ENCODE measurements at places on chromosomes 4 and X.

DNA sequence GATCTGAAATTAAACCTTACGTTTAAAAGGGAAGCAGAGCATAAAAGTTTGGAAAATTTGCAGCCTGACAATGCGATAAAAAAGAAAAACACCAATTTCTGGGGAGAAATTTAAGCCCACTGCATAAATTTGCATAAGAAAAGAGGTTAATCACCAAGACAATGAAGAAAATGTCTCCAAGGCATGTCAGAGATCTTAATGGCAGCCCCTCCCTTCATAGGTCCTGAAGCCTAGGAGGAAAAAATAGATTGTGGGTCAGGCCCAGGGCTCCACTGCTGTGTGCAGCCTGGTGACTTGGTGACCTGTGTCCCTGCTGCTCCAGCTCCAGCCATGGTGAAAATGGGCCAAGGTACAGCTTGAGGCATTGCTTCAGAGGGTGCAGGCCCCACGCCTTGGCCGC, 264.0 kb upstream of the CT83 start:
- no peak for DNase-seq

- DNase-seq = peak; percentile 34
Observed at GRCh38 chr4:138161351-138161750, 80.8 kb downstream of the SLC7A11 start.

GRCh38 chrX:46573892-46574773, 568 bp downstream of the CHST7 start:
- peak; percentile 62 for DNase-seq

DNA sequence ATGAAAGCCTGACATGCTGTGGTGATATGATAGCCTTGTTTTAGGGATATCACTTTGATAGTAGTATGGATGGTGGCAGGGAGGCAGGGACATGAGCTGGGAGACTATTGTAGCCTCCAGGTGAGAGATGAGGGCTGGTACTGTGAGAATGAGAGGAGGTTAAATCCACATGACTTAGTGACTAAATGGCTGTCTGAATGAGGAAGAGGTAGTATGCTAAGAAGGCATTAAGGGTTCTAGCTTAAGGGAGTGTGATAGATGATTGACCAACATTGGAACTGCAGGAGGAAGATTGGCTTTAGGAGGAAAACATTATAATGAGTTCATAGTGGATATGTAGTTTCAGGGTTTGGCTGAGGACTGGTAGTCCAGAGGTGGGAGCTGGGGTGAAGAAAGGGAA, 195.0 kb upstream of the ANK2 start:
- DNase-seq = no peak

DNA sequence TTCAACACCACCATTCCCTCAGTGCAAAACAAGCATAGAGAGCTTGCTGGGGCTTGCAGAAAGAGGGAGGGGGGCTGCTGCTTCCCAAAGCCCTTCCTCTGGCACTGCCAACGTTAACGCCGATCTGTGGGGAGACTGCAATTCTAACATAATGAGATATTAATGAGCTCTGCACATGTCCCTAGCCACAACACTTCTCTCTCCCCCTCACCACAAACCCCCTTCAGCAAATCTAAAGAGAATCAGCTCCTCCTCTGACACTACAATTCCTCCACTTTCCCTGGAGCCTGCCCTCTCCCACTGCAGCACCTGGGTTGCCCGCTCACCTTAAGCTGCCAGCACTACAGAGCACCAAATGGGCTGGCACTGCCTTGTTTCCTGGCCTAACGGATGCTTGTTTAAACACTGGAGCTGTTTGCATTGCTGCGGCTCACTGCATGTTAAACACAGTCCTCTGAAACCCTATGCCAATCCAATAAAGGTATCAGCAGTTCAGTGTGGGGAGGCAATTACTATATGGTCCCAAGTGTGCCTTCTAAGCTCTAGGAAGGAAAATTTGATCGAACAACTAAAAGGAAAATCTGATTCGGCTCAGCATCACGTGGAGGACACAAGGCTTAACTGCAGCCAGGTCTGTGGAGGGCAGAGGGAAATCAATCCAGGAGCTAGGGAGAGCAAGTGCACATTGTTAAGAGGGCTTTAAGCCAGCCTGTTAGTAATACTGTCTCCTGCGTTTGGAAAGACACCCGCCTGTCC, 232.4 kb downstream of the MAML3 start:
- peak; percentile 79 for DNase-seq

- DNase-seq = no peak
Observed at GRCh38 chr4:181193131-181193930, 1049.9 kb upstream of the TENM3 start.

DNA sequence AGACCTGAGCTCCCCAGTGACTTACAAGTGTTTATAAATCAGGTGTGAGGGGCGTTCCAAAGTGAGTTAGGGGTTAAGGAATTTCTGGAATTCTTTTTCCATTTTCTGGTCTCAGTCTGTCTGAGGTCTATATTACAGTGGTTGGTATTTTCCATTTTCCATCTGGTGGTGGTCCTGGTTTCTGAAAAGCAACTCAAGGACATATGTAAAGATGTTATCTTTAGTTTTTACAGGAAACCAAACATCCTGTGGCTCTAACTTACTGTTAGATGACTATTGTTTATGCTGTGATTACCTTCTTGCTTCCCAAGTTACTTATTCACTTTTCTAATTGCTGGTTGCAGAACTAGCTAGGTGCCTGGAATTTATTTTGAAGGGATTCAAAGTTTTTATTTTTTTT, 53.5 kb upstream of the IL21 start:
- no peak for DNase-seq

DNA sequence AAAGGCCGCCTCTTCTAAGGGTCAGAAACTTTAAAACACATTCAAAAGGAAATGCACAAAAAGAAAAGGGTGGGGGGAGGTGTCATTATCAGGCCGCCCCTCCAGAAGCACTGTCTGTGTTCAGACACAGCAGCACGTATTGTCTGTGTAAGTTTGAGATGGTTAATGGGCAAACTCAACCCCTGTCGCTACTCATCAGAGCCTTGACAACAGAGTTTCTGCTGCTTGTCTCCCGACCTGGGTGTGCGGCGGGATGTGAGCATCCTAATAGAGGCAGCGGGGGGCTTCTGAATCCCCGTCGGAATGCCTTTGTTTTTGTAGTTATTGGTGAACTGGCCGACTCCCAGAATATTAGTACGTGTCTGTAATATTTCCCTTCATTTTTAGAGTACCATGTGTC, 158.9 kb downstream of the DCTD start:
- DNase-seq = no peak

- DNase-seq = peak; percentile 36
Observed at GRCh38 chrX:153379971-153380581, 21.1 kb downstream of the PNMA6E start.

DNA sequence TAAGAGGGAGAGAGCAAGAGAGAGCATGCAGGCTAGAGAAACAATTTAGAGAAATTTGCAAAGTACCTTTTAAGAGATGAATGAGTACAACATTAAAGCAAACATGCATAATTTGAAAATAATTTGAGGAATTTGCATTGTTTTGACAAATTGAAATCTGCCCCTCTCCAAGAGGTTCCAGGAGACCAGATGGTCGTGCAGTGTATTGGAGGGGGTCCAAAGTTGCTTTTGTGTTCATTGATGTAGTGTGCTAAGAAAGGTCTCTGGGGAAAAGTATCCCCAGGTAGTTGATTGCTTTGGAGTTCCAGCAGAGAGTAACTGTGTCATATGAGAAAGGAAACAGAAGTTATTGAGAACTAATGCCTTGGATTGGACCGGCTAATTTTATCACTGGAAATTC, 635.0 kb upstream of the TENM3 start:
- DNase-seq = peak; percentile 32

DNA sequence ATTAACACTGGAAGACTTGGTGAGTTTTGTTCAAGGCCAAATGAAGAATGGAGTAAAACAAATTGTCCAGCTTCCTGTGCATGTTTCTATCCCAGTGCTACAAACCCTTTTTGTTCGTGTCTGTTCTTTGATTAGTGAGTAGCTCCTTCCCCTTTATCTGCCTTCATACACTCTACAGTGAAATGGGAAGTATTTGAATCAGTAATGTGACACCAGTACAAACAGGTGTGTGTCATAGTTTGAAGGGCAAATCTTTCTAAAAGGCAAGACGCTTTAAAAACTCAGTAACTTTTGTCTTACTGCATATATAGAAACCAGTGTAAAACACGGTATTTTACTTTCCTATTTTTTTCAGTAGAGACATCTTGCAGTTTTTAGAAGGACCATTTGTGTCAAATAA, 5.9 kb downstream of the ARHGEF38 start:
- no peak for DNase-seq

DNA sequence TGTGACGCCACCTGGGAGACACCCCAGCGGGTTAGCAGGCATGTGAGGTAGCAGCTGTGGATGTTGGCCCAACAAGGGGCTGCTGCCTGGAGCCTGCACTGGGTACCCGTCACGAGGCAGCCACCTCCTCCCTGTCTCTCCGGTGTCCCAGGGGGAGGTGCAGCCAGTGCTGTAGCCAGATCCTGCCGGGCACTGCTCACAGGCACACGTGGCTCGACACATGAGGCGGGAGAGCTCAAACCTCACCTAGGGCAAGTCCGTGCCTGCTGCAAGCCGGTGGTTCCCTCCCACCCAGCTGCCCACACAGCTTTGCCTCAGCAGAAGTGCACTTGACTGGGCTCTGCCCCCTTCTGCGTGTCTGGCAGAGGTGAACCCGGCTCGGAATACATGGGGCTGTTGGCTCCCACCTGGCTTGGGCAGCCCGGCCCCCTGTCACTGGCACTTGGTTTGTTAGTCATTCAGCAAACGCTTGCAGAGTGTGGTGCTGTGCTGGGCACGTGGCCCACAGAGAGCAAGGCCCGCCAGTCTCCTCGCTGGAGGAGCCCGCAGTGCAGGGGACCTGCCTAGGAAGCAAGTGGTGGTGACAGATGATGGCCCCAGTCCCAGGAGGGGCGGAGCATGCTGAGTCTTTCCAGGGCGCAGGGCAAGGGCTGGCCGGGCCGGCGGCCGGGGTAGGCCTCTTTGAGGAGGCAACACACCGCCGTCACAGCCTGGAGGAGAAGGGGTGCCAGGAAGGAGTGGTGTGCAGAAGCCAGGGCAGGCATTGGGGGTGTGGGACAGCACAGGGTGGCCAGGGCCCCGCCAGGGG, 10.1 kb upstream of the SH3TC1 start:
- DNase-seq = peak; percentile 93

- peak; percentile 72 for DNase-seq
Observed at GRCh38 chrX:154840856-154841255, 6.4 kb upstream of the SMIM9 start.

DNA sequence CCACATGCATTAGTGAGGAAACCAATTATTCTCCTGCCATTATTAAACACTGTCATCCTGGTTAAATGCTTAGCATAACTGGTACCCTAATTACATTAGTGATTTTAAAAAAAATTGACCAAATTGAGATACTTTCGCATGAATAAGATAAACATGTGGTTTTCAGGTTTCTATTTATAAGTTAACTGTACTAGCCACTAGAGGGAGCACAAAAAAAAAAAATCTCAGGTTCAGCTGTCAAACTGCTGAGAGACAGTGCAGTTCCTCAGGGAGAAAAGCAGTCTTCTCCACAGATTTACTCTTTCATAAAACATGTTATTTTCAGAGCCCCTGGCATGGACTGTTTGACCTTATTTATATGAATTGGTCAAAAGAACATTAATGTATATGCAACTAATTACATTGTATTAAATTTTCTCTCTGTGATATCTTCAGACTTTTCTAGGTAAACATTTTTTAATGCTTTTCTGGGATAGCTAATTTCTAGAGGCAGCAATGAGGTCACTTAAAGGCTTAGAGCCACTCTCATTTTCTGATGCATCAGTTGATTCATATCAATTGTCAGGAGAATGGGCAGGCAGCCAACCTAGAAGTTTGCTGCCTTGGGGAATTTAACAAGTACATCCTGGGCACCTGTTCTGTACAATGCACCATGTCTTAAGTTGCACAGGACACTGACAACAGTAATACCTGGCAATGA, 167.5 kb downstream of the CDS1 start:
- peak; percentile 51 for DNase-seq
